ENCODE measurements at places on chromosomes 3 and 15. TPM values are rescaled to one million over a fixed set of nuclear protein-coding genes. Genes with fewer than 3 reads are reported as not detected.

THAP10 gene
- 4.0 TPM for total RNA-seq

LRRC2 gene
- total RNA-seq, result not detected

GRCh38 chr3:115533218-115533617 is 90.1 kb upstream of the GAP43 start:
- no peak for DNase-seq

GRCh38 chr3:64824394-64824909 is 136.7 kb upstream of the ADAMTS9 start:
- no peak for DNase-seq

GRCh38 chr15:96728591-96728990 is 398.1 kb downstream of the NR2F2 start:
- DNase-seq, result no peak

All from MCF 10A (cell line).